ENCODE measurements at places on chromosomes 2 and 18.

DNA sequence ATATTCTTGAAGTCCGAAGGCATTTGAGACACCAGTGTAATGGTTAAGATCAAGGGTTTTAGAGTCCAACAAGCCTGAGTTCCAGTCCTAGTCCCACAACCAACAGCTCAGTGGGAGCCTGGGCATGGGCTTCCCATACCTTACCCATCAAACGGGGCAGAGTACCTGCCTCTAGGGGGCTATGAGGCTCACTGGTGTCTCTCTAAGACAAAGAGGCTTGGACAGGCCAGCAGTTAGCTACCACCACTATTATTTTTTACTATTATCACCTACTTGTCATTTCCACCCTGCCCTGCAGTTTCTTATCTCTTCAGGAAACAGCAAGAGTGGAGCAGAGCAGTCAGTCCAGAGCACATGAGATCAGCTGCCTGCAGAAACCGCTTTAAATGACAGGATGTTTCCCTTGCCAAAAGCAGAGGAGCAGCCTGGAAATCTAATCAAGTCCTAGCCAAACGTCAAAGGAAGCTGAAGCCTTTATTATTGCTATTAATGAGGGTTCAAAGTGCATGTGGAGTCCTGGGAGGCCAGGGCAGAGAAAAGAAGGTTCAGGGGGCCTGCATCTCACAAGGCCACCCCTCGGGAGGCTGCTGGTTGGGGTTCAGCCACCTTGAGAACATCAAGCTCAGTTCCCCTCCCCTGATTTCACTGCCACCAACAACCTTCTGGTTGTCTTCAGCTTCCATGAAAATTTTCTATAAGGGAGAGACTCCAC is 66.6 kb downstream of the STPG4 start:
- peaks cover 26% of the 10 kb centered on the region for H3K4me1 ChIP-seq
- no peaks in the 10 kb centered on the region for H3K36me3 ChIP-seq
- peak overlapping the region; percentile 80 for H3K27ac ChIP-seq
- no peak overlapping the region for H3K4me3 ChIP-seq

DNA sequence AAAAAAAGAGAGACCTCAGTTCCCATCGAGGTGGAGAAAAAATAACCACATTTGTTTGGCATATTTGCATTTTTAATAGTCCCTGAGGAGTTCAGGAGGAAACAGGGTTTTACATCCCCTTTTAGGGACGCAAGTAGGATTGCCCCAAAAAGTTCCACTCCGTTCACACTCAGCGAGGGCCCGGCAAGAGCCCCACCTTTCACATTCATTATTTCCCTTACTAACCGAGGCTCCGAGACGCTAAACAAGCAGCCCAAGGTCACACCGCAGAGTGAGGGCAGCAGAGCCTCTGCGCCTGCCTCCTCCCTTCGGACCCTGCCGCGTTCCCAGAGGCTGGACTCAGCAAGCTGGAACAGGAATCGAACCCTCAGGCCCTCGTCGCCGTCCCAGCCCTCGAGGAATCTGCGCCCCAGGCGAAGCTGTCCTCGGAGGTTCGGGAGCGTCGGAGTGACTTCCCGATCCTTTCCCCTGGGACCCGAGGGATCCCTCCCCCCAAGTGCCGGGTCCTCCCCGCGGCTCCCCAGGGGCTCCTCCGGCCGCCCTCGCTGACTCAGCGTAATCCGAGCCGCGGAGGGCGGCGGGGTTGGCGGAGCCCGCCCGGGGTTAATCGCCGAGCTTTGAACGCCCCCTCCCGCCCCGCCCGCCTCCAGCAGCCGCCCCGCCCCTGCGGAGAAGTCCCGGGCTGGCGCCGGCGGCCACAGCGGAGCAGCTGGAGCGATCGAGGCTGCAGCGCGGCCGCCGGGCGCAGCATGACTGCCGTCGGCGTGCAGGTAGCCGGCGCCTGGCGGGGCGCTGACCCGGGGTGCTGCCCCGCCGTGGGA is at the start of gene TMEM37:
Gene TMEM37, plus strand, starts transcription at position 700 of the 821 bp plus-strand sequence. Its CDS starts 50 bp downstream, at position 750.
- peaks cover 82% of the 10 kb centered on the region for H3K4me1 ChIP-seq
- H3K27me3 ChIP-seq: no peaks in the 10 kb centered on the region
- H3K36me3 ChIP-seq: peaks cover 29% of the 10 kb centered on the region
- peak; percentile 93 for DNase-seq

DNA sequence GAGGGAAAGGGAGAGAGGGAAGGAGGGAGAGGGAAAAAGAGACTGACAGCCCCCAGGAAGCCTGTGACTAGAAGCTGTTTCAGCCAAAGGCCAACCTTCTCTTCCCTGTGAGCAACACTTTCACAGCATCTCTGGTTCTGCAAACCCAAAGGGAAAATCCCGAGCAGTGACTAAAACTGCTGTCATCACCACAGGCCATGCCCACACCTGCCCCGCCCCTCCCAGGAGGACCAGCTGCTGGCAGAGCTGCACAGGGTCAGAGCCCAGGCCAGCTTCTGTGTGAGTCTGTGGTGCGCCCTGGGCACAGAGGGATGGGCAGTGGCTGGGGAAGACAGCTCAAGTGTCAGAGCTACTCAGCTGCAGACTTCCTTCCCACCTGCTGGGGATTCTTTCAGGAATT is 64.9 kb upstream of the OTOS start:
- no peaks in the 10 kb centered on the region for H3K27me3 ChIP-seq
- H3K4me1 ChIP-seq: no peaks in the 10 kb centered on the region
- DNase-seq: no peak
- H3K4me3 ChIP-seq: no peak overlapping the region
- no peaks in the 10 kb centered on the region for H3K36me3 ChIP-seq
- no peak overlapping the region for H3K27ac ChIP-seq

GRCh38 chr2:7952046-7952745 is 729.7 kb upstream of the ID2 start:
- no peaks in the 10 kb centered on the region for H3K27me3 ChIP-seq
- no peak overlapping the region for H3K27ac ChIP-seq
- H3K4me3 ChIP-seq: no peak overlapping the region
- no peaks in the 10 kb centered on the region for H3K4me1 ChIP-seq
- H3K36me3 ChIP-seq: no peaks in the 10 kb centered on the region
- DNase-seq: no peak

- no peak overlapping the region for H3K4me3 ChIP-seq
- H3K27me3 ChIP-seq: no peaks in the 10 kb centered on the region
- no peaks in the 10 kb centered on the region for H3K4me1 ChIP-seq
- H3K36me3 ChIP-seq: no peaks in the 10 kb centered on the region
Observed at GRCh38 chr2:204333861-204334260, 211.4 kb upstream of the PARD3B start.

DNA sequence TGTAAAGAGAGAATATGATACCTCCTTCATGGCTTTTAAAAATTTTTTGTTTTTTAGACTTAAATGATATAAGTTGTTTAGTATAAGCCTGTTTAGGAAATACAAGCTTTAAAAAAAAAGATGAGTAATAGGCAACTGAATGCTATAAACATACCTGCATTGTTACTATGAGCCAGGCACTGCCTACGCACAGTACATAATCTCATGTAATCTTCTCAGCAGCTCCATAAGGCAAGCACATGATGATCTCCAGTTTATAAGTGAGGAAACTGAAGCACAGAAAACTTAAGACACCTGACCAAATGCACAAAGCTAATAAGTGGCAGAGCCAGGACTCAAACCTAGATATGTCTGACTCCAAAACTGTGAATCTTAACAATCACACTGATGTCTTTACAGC is 156.3 kb upstream of the SLC1A4 start:
- peaks cover 9% of the 10 kb centered on the region for H3K27me3 ChIP-seq
- no peak overlapping the region for H3K4me3 ChIP-seq
- H3K36me3 ChIP-seq: no peaks in the 10 kb centered on the region

GRCh38 chr2:237723602-237724001 is 75.0 kb upstream of the RBM44 start:
- H3K4me1 ChIP-seq: peaks cover 49% of the 10 kb centered on the region
- DNase-seq: peak; percentile 97
- H3K27me3 ChIP-seq: no peaks in the 10 kb centered on the region
- no peak overlapping the region for H3K4me3 ChIP-seq
- no peaks in the 10 kb centered on the region for H3K36me3 ChIP-seq

DNA sequence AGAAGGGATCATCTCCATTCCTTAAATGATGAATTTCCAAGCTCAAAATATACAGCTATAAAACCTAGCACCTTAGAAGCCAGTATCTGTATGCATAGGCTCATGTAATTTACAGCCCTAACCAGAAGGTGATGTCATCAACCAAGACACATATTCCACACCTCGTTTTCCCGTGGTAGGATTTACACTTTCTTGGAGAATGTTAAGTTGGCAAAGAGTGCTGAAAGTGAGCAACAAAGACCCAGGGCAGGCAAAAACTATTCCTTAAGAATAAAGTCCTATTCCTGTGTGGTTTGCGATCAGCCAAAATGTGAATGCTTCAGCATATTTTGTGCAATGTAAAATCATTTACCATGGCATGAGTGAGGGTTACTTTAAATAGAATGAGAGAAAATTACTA is 247.1 kb downstream of the OSR1 start:
- no peaks in the 10 kb centered on the region for H3K36me3 ChIP-seq
- H3K4me1 ChIP-seq: no peaks in the 10 kb centered on the region
- no peak for DNase-seq
- no peak overlapping the region for H3K4me3 ChIP-seq

DNA sequence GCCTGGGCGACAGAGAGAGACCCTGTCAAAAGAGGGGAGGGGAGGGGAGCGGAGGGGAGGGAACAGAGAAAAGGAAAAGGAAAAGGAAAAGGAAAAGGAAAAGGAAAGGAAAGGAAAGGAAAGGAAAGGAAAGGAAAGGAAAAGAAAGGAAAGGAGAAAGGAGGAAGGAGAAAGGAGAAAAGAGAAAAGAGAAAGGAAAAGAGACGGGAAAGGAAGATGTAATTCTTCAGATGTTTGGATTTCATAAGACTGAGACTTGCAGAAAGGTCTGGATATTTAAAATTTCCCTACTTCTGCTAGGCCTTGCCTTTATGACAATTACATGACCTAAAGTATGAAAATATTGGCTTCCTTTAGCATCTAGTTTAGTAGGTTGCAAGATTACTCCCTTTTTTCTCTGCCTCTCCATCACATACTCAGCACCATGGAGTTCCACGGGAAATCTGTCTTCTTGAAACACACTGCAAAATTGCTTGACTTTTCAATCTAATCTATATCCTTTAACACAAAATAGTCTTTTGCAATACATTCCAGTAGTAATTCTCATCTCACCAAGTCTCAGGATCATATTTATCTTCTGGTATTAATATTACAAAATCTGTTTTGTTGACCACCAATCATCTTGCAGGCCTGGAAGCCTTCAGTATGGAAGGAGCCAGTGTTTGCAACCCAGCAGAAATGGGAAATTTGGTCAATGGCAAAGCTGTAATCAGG is 383.5 kb downstream of the ZEB2 start:
- no peak overlapping the region for H3K27ac ChIP-seq
- no peaks in the 10 kb centered on the region for H3K4me1 ChIP-seq
- no peaks in the 10 kb centered on the region for H3K36me3 ChIP-seq
- no peak for DNase-seq
- no peak overlapping the region for H3K4me3 ChIP-seq
- H3K27me3 ChIP-seq: no peaks in the 10 kb centered on the region

GRCh38 chr2:213422211-213422610 is 137.9 kb downstream of the SPAG16 start:
- no peak for DNase-seq
- no peaks in the 10 kb centered on the region for H3K4me1 ChIP-seq
- no peaks in the 10 kb centered on the region for H3K36me3 ChIP-seq
- H3K4me3 ChIP-seq: no peak overlapping the region
- H3K27ac ChIP-seq: no peak overlapping the region
- H3K27me3 ChIP-seq: no peaks in the 10 kb centered on the region

- H3K4me3 ChIP-seq: no peak overlapping the region
- no peak overlapping the region for H3K27ac ChIP-seq
- no peaks in the 10 kb centered on the region for H3K27me3 ChIP-seq
- peak; percentile 44 for DNase-seq
- H3K4me1 ChIP-seq: no peaks in the 10 kb centered on the region
- H3K36me3 ChIP-seq: no peaks in the 10 kb centered on the region
Observed at GRCh38 chr2:169461143-169461542, 18.2 kb upstream of the BBS5 start.

- peak overlapping the region; percentile 37 for H3K27ac ChIP-seq
- DNase-seq: peak; percentile 37
- no peaks in the 10 kb centered on the region for H3K27me3 ChIP-seq
- H3K4me1 ChIP-seq: peaks cover 3% of the 10 kb centered on the region
- H3K4me3 ChIP-seq: no peak overlapping the region
Observed at GRCh38 chr2:128473175-128474035, 154.7 kb upstream of the HS6ST1 start.

- no peaks in the 10 kb centered on the region for H3K36me3 ChIP-seq
- DNase-seq: no peak
- no peaks in the 10 kb centered on the region for H3K27me3 ChIP-seq
- H3K4me3 ChIP-seq: no peak overlapping the region
Observed at GRCh38 chr2:198102856-198103255, 298.5 kb downstream of the PLCL1 start.

DNA sequence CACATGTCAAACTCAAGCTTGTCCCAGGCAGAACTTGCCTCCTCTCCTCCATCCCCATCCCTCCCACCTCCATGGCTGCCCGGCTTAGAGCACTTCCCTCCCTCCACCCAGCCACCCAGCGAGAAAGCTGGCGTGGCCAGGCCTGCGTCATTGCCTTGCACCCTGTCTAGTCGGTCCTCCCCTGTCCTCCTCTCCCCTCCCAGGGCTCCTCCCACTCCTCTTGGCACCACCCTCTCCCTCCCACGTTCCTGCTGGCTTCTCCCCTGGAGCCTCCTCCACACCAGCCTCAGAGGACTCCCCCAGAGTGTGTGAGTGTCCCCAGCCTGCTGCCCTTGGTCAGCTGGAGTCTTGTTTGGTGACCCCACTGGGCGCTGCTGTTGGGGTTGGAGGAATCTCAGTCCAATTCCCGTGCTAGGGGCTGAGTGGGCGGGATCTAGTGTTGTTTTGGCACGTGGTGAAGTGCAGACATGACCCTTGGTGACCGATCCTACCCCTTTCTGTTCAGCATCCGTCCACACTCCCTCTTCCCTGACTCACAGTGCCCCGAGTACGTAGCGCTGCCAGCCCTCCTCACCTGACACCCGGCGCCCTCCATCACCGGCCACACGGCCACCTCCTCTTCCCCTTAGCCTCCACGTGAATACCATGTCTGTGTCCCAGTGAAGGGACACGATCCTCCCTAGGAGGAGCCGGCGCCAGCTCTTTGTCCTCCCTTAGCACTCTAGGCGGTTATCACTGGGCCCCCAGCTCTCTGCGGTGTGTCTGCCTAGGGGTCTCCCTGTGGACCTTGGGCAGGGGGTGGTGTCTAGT is 41.4 kb downstream of the ATP6V1C2 start:
- no peak for DNase-seq
- no peak overlapping the region for H3K4me3 ChIP-seq
- H3K4me1 ChIP-seq: no peaks in the 10 kb centered on the region

DNA sequence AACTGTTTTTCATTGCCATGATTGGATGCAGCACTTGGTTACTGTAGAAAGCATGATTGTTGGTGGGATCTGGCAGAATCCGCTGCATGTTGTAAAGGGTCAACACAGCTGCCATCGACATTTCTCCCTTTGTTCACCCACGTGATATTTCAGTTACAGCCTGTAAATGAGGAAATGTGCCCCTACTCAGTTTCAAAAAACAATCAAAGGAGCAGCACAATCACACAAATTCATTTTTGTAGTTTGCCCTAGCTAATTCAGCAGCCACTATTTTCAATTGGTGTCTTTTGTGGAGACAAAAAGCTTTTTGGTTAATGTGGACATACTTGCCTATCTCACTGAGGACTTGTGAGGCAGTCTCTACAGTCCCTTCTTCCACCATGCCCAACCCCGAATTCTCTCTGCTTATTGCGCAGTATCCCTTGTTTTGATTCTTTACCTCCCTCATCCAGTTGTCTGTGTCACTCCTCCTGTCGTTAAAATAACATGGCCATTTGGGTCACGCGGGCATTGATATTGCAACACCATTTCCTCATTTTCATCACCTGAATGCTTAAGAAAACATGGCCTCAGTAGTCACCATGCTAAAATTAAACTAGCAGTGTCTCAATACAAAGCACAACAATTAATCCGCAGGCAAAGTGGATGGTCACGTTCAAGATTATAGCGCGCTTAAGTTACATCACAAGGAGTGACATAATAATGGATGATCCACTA is 6.4 kb upstream of the PROC start:
- peaks cover 4% of the 10 kb centered on the region for H3K4me1 ChIP-seq
- H3K27me3 ChIP-seq: no peaks in the 10 kb centered on the region
- H3K27ac ChIP-seq: no peak overlapping the region
- no peak overlapping the region for H3K4me3 ChIP-seq
- no peak for DNase-seq

All from small intestine (tissue), 16 donors.